Stimulated activated CD8-positive, alpha-beta memory T cell treated with anti-CD3 and anti-CD28 coated beads, Interleukin-4, amount 100 ng/mL, for 48 hours (primary cell): ENCODE measurements at places on chromosomes 11 and 22.

DNA sequence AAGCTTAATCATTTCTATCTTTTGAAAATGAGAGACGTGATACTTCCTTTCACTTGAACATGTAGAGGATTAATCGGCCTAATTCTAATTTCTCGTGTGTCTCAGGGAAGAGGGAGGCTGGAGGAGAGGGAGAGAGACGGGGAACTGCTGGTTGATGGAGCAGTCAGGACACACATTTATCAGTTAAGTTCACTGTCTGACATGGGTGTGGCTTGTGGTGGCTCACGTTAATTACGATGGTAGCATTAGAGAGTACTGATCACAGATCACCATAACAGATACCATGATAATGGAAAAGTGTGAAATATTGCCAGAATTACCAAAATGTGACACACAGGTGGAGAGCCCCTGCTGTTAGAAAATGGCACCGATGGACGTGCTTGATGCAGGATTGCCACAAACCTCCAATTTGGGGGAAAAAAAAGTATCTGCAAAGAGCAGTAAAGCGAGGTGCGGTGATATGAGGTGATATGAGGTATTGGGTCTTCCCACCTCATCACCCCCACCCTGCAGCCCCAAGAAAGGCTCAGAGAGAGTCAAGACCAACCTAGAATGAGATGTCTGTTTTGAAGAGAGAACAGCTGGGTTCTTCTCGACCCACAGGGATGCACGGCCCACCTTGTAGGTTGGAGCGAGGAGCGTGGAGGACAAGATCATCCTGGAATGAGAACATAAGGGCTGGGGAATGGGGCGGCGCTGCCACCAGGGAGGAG lies 19.7 kb downstream of the ZBED4 start:
- DNase-seq: peak; percentile 10

- DNase-seq: no peak
These were observed 204.2 kb downstream of the AASDHPPT start for GRCh38 chr11:106281455-106282173.

GRCh38 chr22:42229455-42230149 lies 40.9 kb downstream of the TCF20 start:
- no peak for DNase-seq

GRCh38 chr11:21446939-21447590 lies 745.8 kb upstream of the ANO5 start:
- no peak for DNase-seq

DNA sequence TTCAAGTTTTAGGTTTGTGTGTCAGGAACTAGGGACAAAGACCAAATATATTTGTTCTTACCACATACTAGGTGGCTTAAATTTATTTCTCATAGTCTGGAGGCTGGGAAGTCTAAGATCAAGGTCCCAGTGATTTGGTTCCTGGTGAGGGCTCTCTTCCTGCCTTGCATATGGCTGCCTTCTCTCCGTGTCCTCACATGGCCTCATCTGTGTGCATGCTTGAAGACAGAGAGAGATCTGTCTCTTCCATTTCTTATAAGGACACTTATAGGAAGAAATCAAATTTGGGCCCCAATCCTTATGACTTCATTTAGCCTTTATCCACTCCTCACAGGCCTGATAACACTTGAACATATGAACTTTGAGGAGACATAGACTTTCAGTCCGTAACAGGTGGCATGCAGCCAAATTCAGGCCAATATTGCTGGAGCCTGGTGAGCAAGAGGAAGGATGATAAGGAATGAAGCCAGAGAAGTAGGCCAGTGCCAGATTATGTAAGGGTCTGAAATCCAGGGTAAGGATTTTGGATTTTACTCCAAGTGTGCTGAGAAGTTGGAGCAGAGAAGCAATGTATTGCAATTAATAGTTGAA lies 35.1 kb downstream of the TTC17 start:
- no peak for DNase-seq

DNA sequence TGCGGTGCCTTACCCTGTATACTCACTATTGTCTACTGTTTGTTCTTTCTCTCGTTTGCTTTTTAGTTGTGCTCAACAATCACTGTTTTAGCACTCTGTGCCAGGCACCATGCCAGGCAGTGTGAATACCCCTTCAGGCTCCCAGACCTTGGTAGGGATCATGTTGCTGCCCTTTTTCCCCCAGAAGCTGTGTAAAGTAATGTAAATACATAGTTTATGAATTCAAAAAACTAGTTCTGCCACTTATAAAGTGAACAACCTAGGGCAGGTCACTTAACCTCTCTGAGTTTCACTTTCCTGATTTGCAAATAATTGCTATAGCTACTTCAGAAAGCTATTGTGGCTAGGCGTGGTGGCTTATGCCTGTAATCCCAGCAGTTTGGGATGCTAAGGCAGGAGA lies 81.0 kb upstream of the CTSC start:
- no peak for DNase-seq

- no peak for DNase-seq
These were observed 118.2 kb upstream of the BLID start for GRCh38 chr11:122234257-122234656.

DNA sequence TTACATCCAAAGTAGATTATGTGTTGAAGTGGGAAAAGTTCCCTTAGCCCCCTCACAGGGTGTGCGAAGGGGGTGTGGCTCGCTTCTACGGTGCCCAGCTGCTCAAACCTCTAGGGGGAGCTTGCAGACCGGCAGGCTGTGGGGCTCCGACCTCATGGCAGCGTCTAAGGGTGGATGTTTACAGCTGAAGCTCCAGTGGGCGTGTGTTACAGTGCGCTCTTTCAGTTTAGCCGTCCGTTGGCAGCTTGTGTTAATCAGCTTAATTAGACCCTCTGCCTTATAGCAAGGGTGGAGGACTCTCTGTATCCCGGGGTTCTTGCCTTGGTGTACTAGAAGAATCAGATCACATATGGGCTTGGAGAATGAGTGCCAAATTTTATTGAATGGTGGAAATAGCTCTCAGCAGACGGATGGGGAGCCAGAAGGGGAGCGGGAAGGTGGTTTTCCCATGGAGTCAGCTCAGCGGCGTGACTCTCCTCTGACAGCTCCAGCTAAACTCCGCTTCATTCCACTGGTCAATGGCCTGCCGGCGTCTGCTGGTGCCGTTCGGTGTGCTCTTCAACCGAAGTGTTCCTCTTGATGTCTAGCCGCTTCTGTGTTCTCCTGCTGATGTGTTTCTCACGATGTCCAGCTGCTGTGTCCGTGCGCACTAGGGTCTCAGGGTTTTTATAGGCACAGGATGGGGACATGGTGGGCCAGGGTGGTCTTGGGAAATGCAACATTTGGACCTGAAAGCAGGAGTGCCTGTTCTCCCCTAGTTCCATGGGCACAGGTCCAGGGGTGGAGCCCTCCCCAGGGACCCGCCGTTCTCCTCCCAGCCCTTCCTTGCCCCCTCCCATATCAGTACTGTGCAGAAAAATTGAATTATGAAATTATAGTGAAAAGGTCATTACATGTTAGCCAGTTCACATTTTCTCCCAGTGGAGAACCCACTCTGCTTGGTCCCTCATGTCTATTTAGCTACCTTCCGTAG lies 28.6 kb upstream of the OR10G7 start:
- peak; percentile 57 for DNase-seq

GRCh38 chr22:37674248-37674647 lies 1.2 kb upstream of the LGALS1 start:
- no peak for DNase-seq

DNA sequence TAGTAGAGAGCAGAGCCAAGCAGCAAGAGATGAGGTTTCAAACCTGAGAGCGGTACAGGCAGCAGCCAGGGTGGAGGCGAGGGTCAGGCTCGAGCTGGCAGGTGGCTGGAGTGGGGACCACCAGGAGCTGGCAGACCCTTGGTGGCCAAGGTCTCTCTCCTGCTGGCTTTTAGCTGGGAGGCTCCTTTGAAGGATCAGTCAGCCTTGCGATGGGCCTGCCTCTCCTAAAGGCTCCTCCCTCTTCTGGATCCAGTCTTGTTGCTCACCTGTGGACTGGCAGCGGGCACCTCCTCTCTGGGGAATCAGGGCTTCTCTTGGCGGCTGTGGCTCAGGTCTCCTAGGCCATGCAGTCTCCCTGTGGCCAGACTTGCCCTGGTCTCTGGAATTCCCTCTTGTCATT lies 24.8 kb downstream of the TPST2 start:
- no peak for DNase-seq

DNA sequence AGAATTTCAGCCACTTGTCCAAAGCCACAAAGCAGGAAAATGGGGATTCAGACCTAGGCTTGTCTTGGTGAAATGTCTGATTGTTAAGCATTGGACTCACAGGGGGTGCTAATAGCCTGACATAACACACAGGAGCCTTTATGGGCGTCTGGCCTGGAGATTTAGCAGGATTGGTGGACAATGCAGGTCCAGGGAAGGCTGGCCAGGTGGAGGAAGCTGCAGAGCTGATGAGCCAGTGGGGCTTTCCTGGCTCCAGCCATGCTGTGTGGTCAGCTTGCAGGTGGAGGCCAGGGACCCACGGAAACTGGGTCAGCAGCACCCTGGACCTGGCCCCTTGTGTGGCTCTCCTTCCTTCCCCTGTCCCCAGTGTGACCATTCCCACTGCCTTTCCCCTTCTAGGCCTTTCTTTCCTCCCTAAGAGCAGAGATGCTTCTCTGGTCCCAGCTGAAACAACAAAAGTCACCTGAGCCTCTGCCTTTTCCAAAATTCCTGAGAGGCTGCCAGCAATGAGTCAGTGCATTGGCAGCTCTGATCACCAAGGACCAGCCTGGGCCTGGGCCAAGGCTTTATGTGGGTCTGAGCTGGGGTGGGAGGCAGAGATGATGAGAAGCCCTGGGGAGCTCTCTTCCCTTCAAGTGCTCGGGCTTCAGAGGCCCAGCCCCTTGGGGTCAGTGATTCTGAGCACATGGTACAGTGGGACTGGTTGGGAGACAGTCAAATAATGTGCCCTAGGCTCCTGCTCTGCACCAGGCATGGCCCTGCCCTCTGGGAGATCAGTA lies 85.2 kb downstream of the CCDC81 start:
- no peak for DNase-seq

DNA sequence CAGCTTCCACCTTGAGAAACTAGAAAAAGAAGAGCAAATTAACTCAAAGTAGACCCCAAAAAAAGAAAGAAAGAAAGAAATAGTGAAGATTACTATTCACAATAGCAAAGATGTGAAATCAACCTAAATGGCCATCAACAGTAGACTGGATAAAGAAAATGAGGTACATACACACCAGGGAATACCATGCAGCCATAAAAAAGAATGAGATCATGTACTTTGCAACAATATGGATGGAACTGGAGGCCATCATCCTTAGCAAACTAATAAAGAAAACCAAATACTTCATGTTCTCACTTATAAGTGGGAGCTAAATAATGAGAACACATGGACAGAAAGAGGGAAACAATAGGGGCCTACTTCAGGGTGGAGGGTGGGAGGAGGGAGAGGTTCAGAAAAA lies 13.8 kb downstream of the CD3D start:
- DNase-seq: no peak

DNA sequence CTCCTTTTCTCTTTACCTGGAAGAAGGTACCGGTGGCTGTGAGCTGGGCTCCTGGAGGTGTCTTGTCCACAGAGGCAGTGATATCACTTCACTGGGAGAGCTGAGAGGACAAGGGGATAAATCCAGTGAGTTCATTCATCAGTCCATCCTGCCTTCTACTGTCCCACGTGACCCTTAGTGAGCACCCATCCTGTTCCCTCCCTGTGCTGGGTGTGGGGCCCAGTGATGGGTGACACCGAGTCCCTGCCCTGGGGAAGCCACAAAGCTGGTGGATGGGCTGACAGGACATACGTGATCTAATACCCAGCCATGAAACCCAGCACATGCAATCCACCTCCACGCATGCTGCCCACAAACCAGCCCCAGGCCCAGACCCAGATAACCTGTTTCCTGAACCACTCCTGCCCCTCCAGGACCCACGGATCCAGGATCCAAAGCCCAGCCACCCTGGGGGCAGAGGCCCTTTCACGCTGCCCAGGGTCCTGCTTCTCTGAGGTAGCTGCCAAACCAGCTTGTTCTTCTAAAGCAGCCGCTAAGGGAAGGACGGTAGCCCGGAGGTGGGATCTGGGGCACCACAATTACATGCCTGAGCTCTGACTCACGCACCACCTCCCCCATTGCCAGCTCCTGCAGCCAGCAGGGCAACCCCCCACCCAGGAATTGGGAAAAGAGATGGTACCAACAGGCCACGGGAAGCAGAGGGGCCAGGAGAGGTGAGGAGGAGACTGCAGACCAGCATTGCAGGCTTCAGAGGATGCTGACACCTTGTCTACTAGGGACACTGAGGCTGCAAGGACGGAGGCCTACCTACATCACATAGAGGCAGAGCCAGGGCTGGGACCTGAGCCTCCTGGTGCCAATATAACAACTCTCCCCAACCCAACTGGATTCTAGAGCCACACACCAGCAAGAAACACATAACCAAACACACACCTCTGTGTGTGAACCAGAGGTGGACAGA lies 35.2 kb downstream of the GDPD5 start:
- no peak for DNase-seq

GRCh38 chr11:1889224-1889930 lies 2.3 kb downstream of the PRR33 start:
- peak; percentile 77 for DNase-seq

DNA sequence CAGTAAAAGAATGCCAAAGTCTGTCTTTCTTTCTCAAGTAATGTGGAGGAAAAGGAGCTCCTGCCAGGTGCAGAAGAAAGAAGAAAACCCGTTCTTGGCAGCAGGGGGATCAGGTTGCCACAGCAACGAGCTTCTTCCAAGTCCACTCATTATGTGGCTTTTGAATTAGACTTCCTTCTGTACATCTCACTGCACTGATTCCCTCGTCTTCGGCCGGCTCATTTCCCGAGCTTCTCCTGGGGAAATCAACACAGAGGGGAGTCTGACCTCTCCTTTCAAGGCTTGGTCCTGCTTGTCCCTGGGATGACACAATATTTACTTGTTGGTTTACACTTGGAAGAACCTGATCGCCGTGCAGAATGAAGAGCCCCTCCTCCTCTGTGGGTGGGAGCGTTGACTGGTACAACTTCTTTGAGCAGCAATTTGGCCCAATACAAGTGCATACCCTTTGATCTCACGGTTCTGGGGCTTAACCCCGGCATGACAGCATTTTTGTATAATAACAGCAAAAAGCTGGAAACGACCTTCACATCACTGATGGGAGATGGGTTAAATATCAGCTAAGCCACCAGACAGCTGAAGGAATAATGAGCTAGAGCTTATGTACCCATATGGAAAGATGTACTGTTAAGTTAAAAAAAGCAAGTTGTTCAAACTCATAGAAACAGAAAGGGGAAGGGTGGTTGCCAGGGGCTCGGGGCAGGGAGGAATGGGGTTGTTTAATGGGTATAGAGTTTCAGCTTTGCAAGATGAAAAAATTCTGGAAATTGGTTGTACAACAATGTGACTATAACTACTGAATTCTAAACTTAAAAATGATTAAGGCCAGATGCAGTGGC lies 35.4 kb downstream of the MCHR1 start:
- no peak for DNase-seq
